Activated CD4-positive, alpha-beta T cell treated with anti-CD3 and anti-CD28 coated beads, Interleukin-2, amount 50 U/mL, for 1 hour (primary cell): ENCODE measurements at places on chromosomes 12 and 14.

GRCh38 chr12:124564971-124565491, 2.4 kb downstream of the NCOR2 start:
- DNase-seq, result no peak

GRCh38 chr12:19967001-19967400, 401.3 kb upstream of the PDE3A start:
- no peak for DNase-seq

DNA sequence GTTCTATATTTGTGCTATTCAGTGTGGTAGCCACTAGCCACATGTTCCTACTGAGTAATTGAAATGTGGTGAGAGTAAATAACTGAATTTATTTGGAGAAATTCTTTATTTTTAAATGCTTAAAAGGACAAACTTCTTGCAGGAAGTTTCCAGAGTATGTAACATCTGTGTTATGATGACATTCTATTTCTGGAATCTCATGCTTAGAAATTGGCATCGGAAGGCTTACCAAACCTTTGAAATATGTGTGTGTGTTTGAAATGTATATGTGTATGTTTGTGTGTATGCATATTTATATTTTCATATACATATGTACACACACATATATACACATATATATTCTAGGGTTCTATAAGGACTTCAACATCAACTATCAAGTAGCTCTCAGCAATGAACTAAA, 12.4 kb upstream of the WSCD2 start:
- no peak for DNase-seq

DNA sequence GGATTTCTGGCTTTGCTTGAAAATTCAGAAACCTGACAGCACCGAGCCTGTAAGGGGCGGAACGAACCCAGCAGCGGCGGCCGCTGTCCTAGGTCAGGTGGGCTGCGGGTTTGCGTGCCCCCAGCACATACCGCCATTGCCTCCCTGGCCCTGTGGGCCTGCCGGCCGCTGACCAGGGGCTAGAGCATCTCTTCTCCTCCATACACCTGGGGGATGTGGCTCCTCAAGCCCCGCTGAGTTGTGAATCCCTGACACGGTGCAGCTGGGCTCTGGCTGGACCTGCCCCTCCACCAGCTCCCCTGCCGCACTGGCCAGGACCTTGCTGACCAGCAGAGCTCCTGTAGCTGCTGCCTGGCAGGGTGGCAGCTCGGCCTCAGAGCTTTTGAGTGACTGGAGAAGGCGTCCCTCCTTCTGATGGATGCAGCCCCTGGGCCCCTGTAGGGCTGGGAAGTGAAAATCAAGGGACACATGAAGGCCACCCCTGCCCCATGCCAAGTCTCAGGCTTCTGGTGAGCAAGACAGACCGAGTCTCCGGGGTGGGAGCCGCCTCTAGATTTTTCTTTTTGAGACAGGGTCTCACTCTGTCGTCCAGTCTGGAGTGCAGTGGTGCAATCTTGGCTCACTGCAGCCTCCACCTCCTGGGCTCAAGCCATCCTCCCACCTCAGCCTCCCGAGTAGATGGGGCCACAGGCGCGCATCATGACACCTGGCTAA, 184.9 kb upstream of the SFSWAP start:
- DNase-seq, result no peak

DNA sequence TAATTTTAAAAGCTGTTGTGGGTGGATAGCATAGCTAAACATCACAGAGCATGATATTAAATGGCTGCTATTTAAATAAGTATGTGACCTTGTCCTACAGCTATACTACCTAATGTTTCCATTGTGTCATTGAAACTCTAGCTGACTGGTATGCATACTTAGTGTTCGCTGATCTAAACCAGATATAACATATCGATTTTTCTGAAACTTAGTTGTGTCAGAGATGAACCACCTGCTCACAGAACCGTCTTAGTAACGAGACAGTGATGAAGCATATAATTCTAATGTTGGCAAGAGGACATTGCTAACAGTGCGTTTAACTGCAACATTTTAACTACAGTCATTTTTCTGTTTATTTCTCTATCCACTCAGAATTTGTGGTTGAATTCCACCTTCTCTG, 36.1 kb upstream of the NUAK1 start:
- no peak for DNase-seq

GRCh38 chr14:77303417-77304156, 17.1 kb downstream of the POMT2 start:
- DNase-seq, result no peak

GRCh38 chr12:11630046-11630706, 19.3 kb upstream of the ETV6 start:
- no peak for DNase-seq

DNA sequence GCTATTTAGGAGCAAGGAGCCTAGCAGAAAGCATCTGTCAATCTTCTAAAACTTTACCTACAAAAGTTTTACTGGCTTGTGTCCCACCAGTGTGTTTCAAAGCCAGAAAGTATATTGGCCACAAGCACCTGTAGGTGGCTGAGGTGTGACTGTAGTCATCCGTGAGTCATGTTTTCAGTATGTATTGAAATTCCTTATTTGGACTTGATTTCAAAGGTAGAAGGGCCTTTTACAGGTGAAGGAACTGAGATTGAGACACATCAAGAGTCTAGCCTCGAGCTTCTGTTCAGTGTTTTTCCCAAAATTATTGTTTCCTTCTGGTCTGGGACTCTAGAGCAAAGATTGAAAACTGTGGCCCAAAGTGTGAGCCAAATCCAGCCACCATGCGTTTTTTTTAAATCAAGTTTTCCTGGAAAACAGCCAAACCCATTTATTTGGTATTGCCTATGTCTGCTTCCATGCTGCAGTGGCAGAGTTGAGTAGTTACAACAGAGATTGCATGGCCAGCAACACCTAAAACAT, 195.3 kb upstream of the BCL2L14 start:
- DNase-seq, result no peak

GRCh38 chr12:32170437-32170998, 63.9 kb downstream of the BICD1 start:
- no peak for DNase-seq
